ENCODE measurements at places on chromosomes 16 and 17.

GRCh38 chr17:11999696-12000095 is 2.4 kb upstream of the ZNF18 start:
- DNase-seq = no peak

- DNase-seq = no peak
Measured at GRCh38 chr16:86580791-86581170, 2.4 kb downstream of the FOXL1 start.

- DNase-seq = no peak
Measured at GRCh38 chr16:11391576-11391975, 46.3 kb downstream of the RMI2 start.

GRCh38 chr16:73217654-73218053 is 169.7 kb upstream of the ZFHX3 start:
- no peak for DNase-seq

GRCh38 chr17:8728971-8729370 is 15.7 kb downstream of the CCDC42 start:
- no peak for DNase-seq

- DNase-seq = no peak
Measured at GRCh38 chr17:56172517-56172982, 19.3 kb downstream of the ANKFN1 start.
